Pons (tissue), 1 donor: ENCODE measurements at places on chromosomes 11 and 22.

DNA sequence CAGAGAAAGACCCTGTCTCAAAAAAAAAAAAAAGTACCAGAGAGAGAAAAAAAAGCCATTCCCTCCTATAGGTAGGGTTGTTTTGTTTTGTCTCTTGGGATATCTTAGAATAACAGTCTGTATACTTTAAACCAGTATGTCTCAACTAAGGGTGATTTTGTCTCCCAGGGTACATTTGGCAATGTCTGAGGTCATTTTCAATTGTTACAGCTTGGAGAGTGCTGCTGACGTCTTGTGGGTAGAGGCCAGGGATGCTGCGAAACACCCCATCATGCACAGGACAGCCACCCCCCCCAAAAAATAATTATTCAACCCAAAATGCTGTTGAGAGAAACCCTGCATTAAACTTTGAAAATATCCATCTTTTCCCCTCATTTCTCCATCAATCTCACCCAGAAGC lies 56.1 kb upstream of the CRTAM start:
- no peak for DNase-seq

GRCh38 chr11:46100670-46101069 lies 20.6 kb downstream of the PHF21A start:
- no peak for DNase-seq

- DNase-seq, result no peak
Measured at GRCh38 chr11:44866286-44866685, 84.4 kb downstream of the TP53I11 start.

- no peak for DNase-seq
Measured at GRCh38 chr11:94147433-94147845, 18.8 kb downstream of the PANX1 start.

GRCh38 chr22:21823740-21824444 lies 43.6 kb downstream of the MAPK1 start:
- no peak for DNase-seq

DNA sequence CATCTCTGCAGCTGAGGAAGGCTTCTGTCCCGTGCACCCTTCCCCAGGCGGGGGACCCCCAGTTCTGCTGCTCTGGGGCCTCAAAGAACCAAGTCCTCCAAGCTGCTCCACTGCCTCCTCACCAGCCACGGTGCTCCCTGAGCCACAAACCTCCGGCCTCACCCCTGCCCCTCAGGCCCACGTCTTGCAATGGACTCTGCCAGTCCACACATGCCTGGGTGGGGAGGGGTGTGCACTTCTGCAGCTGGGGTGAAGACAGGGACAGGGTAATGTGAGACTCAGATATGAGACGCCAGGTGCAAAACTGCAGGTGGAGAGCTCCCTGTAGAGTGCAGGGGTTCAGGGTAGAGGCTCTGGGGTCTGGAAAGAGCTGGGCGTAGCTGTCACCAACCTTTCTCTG lies 3.2 kb upstream of the PTDSS2 start:
- DNase-seq, result no peak

GRCh38 chr11:32312865-32313403 lies 122.4 kb downstream of the WT1 start:
- peak; percentile 23 for DNase-seq

DNA sequence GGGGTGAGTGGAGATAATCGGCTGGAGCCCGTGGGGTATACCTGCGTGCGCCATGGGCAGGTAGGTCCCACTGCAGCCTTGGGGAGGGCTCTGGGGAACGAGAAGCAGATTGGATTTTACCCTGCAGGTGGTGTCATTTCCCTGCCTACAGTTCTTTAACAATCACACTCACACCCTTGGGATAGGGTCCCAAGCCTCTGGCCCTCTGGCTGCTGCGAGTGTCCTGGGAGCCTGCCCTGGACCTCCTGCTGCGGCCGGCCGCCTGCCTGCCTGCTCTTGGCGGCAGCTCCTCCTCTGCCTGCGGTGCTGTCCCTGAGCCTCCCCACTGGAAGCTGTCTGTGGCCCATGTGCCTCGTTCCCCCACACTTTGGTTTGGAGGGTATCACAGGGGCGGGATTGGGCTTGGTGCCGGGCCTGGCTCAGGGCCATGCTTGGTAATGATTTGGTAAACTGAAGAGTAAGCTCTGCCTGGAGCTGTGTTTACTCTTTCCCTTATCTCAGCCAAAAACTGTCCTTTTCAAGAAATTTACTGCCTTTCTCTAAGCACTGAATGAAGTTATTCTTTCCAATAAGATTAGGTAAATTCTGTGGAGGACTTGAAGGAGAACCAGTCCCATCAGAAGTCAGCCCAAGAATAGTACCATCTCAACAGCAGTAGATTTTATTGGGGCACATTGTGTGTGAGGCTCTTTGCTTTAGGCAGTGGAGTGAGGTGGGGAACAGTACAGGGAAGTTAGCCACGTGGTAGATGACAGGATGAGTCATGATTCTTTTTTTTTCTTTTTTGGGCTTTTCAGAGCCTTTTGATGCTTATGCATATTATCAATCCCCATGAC lies 53.7 kb downstream of the TBC1D22A start:
- DNase-seq, result peak; percentile 44

DNA sequence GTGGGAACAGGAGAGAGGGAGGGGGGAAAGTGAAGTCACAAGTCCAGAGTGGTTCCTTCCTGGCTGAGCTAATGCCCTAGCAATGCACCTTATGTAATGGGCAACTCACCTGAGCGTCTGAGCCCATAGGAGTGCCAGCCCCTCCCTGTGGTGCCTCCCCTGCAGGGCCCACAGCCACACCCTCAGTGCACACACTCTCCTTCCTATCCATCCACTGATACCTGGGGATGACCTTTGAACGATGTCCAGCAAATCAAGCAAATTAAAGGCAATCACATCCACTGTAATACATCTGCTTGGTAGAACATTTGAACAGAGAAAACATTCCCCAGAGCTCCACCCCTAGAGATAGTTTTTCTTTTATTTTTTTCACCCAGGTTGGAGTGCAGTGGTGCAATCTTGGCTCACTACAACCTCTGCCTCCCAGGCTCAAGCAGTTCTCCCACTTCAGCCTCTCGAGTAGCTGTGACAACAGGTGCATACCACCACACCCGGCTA lies 19.6 kb upstream of the MICAL2 start:
- DNase-seq, result no peak

- DNase-seq, result no peak
Measured at GRCh38 chr22:33811208-33811607, 109.1 kb downstream of the LARGE1 start.
